Vagina (tissue), 2 donors: ENCODE measurements at places on chromosomes 6 and 20.
A peak's percentile ranks its signal among the peaks of the same experiment; 100 is the strongest.

GRCh38 chr20:57040924-57041323, 225.5 kb downstream of the BMP7 start:
- no peak for DNase-seq

- DNase-seq: no peak
These were observed 198.5 kb downstream of the ADGRG6 start for GRCh38 chr6:142500250-142500786.

- DNase-seq: peak; percentile 81
These were observed 49.4 kb downstream of the ERMARD start for GRCh38 chr6:169800668-169801395.

- no peak for DNase-seq
These were observed 235.2 kb downstream of the SYNE1 start for GRCh38 chr6:152401978-152402377.

GRCh38 chr20:22795871-22796270, 211.5 kb upstream of the FOXA2 start:
- DNase-seq: no peak
